ENCODE measurements at places on chromosomes 4 and X.

DNA sequence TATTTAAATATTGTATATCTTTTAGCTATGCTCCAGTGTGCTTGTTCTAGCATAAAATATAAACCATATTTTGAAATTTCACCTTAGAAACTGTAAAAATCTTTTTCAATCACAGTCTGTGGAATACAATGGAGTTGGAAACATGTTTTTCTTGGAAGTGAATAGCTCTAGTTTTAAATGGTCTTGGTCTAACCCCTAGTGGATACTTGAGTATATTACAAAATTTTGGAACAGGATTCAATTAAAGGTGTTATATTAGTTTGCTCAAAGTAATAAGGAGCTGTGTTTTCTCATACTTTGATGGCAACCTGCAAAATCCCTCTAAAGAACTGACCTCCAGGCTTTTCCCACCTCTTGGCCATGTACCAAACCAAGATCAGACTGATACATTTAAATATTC lies 48.2 kb downstream of the STK26 start:
- no peak for DNase-seq

GRCh38 chr4:152052451-152053057 lies 291.7 kb upstream of the GATB start:
- DNase-seq = no peak

DNA sequence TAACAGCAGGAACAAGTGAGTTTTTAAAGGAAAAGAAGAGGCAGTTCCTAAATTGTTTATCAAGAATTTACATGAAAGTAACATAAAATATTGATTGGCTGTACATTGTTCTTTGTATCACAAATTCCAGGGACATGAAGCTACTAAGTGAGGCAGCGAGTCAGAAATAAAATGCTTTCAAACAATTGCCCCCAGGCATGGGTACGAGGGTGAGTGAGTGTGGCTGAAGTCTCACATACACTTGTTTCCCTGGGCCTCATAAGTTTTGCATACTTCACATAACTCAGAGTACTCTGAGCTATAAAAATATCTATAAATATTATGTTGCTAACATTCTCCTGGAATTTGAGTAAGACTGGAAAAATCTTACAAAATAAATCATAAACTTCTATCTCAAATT lies 511.6 kb upstream of the PRKX start:
- no peak for DNase-seq

DNA sequence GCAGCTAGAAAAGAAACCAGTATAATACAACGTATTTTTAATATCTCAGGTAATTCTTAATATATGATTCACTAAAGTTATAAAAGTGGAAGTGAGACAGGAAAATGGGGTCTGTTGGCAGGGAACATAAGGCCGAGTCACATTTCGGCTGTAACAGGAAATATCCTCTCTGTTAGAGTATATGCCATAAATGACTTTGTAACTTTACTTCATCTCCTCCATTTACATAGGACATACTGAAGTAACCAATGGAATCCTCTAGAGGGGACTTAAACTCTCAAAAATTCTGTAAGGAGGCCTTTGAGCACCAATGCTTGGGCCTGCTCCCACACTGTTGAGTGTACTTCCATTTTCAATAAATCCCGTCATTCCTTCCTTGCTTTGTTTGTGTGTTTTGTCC lies 71.3 kb downstream of the ANKRD17 start:
- DNase-seq = no peak

DNA sequence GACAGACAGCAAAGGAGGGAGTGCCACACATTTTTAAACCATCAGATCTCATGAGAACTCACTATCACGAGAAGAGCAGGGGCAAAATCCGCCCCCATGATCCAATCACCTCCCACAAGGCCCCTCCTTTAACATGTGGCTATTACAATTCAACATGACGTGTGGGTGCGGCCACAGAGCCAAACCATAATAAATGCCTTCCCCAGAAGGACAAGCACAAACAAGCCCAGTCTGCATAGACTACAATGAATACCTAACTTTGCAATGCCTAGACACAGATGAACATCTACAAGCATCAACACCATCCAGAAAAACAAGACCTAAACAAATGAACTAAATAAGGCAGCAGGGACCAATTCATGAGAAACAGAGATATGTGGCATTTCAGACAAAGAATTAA lies 12.3 kb downstream of the ETDA start:
- DNase-seq = no peak

DNA sequence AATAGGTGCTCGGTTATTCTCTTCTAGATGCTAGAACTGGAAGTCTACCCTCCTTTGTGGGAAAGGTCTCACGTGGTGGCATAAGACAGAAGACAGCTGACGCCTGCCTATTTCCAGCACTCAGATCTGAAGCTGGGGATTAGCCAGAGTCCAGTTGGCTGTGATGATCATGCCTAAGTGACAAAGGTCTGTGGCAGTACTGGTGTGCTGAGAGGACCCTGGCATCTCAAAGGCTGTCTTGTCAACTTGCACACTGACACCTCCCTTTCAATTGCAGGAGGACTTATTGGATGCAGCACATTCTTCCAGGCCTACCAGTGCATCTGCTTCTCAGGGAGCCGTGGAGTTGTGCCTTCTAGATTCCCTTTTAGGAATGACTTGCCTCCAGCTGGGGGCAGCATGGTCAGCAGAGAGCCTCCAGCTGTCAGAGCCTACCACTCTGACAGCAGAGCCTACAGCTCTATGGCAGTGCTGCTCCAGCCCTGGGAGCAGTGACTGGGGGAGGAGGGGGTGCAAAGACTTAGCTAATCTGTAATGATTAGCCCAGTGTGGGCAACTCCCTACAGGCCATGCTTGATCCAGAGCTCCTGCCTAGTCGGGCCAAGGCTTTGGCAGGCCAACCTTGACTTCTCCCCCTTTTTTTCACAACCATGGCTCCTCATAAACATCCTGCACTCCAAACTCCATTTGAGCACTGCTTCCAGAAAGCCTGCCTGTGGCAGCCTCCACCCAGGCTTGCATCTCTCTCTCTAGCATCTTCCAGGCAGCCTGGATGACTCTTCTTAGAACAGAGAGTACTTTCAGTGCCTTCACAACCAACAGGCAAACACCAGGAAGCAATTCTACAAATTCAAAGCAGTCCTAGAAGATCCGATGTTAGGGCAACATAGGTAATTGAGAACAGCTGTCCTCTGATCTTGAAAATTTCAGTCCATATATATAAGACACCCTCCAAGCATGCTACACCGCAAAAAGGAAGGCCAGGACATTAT lies 13.8 kb upstream of the FGFBP2 start:
- no peak for DNase-seq

DNA sequence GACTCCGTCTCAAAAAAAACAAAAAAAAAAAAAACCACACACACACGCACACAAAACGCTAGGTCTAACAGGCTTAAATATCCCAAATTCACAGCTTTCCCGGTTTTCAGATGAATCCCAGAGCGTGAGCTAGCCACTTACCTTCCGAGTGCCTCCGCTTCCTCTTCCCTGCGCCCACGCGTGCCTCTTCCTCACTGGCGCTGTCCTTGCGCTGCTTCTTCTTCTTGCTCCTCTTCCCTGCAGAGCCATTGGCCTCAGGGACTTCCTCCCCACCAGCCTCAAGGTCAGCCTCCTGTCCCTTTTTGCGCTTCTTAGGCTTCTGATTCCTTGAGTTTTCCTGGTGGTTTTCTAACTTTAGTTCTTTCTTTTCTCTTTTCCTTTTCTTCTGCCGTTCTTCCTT lies 15.7 kb downstream of the LYAR start:
- DNase-seq = no peak

GRCh38 chr4:39571504-39571903 lies 44.3 kb upstream of the UGDH start:
- no peak for DNase-seq

- no peak for DNase-seq
Observed at GRCh38 chr4:498328-498904, 540 bp downstream of the ZNF721 start.

DNA sequence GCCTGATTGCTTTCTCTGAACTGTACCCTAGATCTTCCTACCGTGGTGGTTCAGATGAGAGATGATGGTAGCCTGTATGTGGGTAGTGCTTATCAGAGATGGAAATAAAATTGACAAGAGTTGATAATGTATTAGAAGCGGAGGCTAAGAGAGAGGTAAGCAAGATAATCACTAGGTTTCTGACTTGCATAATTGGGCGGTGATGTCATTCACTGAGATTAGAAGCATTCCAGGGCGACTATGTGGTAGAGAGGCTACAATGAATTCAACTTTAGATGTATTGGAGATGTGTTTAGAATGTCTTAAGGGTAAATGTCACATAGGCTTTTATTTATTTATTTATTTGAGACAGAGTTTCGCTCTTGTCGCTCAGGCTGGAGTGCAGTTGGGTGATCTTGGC lies 415 bp upstream of the TENM3 start:
- no peak for DNase-seq

- no peak for DNase-seq
Observed at GRCh38 chrX:107677501-107677901, 49.2 kb downstream of the PRPS1 start.

DNA sequence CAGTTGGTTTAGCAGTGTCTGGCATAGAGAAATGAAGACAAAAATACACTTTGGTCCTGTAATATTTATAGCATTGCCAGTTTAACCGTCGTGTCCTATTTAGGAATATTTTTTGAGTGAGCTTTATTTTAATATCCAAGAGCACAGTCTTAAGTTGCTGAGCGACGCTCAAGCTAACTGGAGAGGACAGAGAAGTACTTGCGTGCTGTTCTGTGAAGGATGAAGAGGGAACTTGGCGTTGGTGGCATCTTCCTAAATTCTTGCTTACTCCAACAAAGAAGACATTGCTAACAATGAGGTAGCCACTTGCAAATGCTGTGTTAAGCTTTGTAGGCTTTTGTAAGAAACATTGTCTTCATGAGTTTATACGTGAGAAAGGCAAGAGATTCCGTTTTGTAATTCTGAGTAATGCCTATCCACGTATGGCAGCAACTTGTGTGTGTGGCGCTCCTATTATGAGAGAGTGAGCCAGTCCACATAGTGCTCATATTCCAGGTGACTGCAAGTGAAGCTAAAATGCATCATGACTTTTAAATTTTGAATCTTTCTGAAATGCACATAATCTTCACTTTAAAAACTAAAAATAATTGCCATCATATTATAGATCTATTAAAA lies 50.6 kb downstream of the SYNPO2 start:
- DNase-seq = no peak

DNA sequence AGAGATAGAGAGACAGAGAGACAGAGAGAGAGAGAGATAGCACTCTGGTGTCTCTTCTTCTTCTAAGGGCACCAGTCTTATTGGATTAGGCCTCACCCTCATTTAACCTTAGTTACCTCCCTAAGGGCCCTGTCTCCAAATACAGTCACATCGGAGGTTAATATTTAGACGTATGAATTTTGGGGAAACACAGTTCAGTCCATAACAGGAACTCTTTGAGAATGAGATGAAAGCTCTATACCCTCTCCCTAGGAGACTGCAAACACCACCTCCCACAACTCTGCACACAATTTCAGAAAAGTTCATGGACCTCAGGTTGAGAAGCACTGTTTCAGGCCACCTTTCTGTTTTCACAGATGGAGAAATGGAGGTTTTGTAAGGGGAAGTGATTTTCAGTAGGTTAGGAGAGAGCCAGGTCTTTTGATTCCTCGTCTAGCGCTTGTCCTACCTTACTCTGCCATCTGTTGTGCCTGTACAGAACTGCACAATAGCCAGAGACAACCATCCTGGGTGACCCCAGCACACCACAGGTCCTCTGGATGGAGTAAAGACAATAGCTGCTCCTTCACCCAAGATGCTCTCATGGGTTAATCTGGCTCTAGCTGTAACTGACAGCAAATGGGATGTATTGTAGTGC lies 16.9 kb upstream of the LOC101059915 start:
- peak; percentile 1 for DNase-seq

DNA sequence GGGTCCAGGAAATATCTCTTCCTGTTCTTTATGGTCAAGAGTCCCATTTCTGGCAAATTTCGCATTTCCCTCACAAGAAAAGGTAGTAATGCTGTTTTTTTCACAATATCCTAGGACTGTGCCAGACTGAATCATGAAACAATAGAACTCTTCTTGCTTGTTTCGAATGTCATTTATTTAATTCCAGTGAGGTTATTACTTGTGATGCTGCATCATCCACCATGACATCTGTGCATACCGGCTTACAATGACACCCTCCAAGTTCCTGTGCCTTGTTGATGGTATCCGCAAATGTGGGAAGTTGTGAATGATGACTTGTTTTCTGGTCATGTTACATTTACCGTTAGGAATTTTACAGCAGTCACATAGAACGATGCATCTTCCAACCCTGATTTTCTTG lies 42.9 kb upstream of the SPRY1 start:
- no peak for DNase-seq

- no peak for DNase-seq
Observed at GRCh38 chr4:10085386-10085785, 31.2 kb downstream of the WDR1 start.

DNA sequence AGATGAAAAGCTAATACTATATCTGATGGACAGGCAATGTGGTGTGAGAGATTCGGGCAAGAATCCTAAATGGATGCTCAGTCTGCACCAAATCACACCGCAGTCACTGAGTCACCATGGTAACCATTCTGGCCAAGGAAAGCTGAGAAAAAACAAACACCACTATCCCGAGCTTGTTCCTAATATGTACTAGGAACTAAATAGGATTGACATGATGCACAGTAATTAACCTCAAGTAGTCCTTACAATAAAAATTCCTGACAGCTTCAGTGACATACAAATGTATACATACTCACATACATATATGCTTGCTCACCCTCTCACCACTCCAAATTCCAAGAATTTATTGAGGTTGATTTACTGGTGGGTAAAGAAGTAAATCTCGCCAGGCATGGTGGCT lies 1.1 kb upstream of the RAB40A start:
- DNase-seq = no peak

DNA sequence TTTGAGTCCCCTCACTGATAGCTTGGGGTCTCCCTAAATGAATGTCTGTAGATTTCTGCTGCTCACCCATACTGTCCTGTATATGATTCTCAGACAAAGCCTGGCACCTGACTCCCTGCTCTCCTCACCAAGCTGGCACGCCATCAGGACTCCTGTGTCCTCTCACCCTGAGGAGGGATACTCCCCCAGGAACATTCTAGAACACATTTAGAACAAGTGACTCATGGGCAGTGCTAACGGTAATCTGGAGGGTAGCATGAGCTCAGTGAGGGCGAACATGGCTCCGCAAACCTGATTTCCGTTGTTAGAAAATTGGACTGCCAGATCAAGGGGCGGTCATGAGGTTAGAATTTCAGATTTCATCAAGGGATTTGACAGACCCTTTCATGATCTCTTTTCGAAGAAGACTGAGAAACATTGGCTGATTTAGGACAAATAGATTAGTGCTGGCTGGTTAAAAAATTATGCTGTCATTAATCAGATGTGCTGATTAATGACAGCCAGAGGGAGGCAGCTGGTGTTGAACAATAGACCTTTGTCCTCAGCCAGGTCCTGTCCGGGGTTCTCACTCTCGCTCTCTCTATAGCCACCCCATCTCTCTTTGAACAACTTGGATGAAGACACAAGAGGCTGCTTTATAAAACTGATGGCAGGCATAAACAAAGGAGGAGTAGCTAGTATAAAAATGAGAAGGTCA lies 244.3 kb downstream of the PTTG2 start:
- DNase-seq = no peak

GRCh38 chr4:177413076-177413475 lies 29.2 kb downstream of the AGA start:
- no peak for DNase-seq

GRCh38 chr4:105140684-105141490 lies 5.8 kb upstream of the TET2 start:
- no peak for DNase-seq

- no peak for DNase-seq
Observed at GRCh38 chr4:7423391-7423790, 11.3 kb downstream of the PSAPL1 start.

- no peak for DNase-seq
Observed at GRCh38 chrX:111308039-111308438, 37.8 kb upstream of the CAPN6 start.

GRCh38 chr4:26458157-26458561 lies 32.1 kb downstream of the CCKAR start:
- no peak for DNase-seq
